ENCODE measurements at places on chromosomes 3 and 15. TPM values are rescaled to one million over a fixed set of nuclear protein-coding genes. Genes with fewer than 3 reads are reported as not detected.

GRCh38 chr3:11312166-11312565 is 40.0 kb downstream of the ATG7 start:
- no peak for DNase-seq

DNA sequence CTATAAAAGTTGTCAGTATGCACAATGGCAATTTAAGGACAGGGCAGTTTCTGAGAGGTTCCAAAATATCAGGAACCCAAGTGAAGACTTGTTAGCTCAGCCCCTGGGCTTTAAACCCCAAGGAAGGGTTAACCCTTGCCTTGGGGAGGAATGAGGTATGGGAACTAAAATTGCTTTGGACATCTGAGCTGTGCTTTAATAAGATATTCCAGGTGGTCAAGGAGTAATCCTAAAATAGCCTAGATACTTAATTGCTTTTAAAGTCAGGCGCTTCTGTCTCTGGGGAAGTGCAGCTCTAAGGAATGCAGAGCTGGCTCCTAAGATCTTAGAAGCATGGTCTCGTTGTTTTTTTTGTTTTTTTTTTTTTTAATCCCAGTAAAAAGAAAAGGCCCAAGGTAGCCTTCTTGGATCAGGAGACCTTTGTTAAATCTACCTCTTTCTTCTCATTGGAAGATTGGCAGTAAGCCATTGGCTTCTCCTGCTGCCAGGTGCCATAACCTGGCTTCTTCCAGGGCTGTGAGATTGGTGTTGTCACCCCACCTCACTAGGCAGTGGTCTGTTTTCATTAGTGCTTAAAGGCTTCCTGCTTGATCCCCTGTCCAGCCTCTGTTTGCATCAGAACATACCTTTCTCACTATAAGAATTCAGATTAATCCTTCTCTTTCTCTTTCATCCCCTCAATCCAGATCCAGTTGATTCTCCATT is 24.5 kb downstream of the ARID3B start:
- no peak for DNase-seq

- DNase-seq: peak; percentile 47
Observed at GRCh38 chr3:49313896-49314688, 25.8 kb downstream of the USP4 start.

- no peak for DNase-seq
Observed at GRCh38 chr3:49161808-49162530, 4.2 kb downstream of the CCDC71 start.

GRCh38 chr3:196177567-196177966 is 33.6 kb downstream of the ZDHHC19 start:
- no peak for DNase-seq

- DNase-seq: no peak
Observed at GRCh38 chr3:127590282-127590592, 296 bp downstream of the TPRA1 start.

- no peak for DNase-seq
Observed at GRCh38 chr15:63597038-63597790, at the start of gene FBXL22. Gene FBXL22 (plus strand): TSS chr15:63597387. CDS start chr15:63597393, 6 bp downstream.

DNA sequence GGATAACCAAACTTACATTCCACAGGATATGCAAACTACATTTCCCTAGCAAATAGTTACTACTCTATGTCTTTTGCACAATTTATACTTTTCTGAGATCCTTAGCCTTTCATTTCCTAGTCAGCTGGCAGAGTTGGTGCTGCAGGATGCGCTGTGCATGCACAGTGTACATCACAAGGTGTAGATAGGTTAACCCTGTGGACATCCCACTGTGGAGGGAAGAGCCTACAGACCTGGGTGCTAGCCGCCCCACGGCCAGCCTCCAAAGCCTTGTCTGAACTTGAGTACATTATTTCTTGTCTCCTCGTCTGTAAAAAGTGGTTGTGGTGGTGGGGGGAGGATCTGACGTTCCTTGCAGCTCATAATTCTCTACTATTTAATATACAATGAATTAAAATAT is 3.5 kb downstream of the TNFSF10 start:
- DNase-seq: no peak

DNA sequence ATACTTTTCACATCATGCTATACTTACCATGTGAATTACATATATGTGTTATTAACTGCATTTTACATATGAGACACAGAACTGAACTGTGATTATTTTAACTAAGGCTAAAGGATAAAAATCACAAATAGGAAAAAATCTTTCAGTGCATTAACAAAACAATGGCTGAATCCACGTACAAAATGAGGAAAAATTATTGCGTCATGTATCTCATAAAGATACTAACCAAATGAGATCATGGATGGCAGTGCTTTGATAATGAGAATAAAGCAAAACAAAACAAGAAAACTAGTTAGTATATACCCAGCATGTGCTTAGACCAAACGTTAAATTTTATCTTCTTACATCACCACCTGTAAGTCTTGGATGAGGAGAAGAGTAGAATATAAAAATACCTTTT is 66.0 kb downstream of the SCAPER start:
- no peak for DNase-seq

- DNase-seq: no peak
Observed at GRCh38 chr3:121482660-121483059, 63.1 kb downstream of the POLQ start.

DNA sequence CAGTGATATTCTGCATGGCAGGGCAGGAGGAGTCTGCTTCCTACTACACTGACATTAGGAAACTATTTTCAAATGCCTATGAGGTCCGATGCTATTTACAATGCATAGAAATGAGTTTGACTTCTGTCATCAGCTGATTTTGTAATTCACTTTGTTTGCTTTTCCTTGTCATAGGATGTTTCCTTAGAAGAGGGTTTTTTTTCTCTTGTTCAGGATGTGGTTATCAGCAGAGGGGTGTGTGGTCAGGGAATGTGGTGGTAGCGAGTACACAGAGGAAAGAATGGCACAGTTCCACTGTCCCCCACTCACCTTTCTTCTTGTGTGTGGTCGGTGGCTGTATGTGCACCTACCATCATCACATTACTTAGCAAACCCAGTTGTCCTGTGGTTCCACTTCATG is 231.5 kb downstream of the LRTM1 start:
- DNase-seq: no peak

GRCh38 chr15:40990789-40991188 is 37.5 kb downstream of the CHAC1 start:
- DNase-seq: no peak

GRCh38 chr3:101925564-101925963 is 76.2 kb downstream of the NFKBIZ start:
- DNase-seq: no peak

- DNase-seq: no peak
Observed at GRCh38 chr3:31009881-31010280, 115.4 kb upstream of the GADL1 start.

DNA sequence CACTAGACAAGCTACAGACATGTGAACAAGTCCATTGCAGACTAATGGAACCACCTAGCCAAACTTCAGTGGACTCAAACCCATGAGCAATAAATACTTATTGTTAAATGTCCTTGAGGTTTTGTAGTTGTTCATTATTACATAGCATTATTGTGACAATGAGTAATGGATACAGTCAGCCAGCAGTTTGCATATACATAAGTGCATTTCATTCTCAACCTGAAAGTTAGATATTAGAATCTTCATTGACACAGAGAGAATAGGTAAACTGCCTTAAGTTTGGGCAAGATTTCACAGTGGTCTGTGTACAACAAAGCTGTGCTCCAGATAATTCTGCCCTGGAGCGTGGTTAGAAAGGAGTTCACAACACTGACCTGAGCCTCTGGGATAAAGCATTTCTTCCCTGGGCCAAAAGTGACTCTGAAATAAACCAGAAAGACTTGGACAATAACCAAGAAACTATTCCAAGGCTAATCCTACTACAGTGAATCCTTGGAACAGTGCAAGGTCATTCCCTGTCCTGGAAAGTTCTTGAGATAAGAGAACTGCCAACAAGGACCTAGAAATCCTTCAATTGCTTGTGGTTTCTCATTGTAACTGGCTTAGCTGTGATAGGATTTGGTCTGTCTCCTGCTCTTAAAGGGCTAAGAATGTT is 225.5 kb upstream of the STT3B start:
- no peak for DNase-seq

GRCh38 chr3:13891017-13891392 is 11.1 kb upstream of the WNT7A start:
- DNase-seq: no peak

GRCh38 chr3:156635973-156636372 is 38.4 kb upstream of the TIPARP start:
- DNase-seq: no peak

- no peak for DNase-seq
Observed at GRCh38 chr15:90810354-90810753, 58.0 kb upstream of the FURIN start.

DNA sequence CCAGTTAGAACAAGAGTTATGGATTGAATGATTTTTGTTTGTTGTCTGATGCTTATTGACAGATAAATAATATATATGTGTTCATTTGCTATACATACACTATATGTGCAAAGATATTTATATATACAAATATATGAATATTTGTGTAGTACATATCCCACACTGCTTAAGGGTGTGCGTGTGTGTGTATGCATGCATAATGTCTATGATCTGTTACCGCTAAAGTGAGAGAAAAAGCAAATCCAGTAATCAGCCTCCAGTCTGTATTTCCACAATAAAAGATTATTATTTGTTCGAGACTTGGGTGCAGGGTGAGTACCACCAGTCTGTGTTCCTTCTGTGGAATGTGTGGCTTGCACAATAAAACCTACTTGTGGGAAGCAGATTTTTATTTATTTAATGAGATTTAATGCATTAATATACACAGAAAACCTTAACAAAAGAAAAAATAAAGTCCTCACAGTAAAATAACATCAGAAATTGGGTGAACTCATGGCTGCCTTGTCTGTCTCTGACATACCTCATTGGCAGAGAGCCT is 366.0 kb upstream of the TBL1XR1 start:
- no peak for DNase-seq

DNA sequence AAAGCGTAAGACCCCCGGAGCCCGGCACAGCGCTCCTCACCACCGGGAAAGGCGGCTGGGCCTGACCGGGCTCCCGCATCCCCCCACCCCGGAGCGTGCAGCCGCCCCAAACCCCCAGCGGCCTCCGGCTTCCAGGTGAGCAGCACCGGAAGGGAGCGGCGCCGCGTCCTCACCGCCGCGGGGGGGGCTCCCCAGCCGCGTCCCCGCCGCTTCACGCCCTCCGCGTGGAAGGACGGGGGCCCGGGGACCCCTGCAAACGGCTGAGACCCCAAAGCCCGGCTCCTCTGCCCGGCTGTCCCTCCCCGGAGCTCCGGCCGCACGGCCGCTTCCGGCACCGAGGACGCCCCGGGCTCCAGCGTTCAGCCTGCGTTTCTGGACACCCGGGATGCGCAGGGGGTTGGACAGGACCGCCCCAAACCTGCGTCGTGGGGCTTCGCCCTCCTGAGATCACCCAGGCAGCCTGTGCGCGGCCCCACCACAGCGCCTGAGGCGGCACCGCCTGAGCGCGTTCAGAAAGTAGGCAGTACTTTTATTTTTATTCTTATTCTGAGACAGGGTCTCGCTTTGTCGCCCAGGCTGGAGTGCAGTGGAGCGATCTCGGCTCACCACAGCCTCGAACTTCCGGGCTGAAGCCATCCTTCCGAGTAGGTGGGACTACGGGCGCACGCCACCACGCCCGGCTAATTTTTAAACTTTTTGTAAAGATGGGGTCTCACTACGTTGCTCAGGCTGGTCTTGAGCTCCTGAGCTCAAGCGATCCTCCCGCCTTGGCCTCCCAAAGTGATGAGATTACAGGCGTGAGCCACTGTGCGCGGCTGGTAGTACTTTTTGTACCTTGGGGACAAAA is 51.6 kb upstream of the BLM start:
- DNase-seq: peak; percentile 74

GRCh38 chr15:88307344-88307743 is 50.8 kb upstream of the NTRK3 start:
- DNase-seq: no peak

DNA sequence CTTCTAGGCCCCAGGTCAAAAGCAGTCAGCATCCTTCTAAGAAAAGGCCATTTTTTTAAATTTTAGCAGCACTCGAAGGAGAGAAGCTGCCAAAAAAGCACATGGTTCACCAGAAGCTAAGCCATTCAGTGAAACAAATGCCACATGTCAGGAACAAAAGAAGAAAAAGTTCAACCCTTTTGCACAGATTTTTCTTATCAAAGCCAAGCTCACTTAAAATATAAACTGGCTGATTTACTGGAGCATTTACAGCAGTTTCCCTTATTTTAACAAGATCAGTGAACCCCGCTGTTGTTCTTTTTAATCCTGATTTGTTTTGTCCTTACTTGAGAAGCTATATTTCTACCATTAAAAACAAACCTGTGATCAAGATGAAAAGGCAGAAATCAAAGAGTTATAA is 46.5 kb upstream of the SYNPR start:
- DNase-seq: no peak

DNA sequence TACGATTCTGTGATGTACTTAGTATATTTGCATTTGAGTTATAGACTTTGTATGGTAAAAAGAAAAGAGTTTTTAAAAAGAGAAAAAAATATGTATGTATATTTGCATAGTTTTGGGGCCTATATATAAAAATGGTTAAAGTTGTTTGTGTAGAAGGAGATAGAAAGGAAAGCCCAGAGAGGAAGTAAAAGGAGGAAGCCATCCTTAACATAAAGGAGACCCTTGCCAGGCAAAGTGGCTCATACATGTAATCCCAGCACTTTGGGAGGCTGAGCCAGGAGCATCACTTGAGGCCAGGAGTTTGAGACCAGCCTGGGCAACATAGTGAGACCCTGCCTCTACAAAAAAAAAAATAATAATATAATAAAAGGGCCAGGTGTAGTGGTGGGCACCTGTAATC is 8.4 kb downstream of the SNAP23 start:
- DNase-seq: no peak

- DNase-seq: no peak
Observed at GRCh38 chr3:189372243-189372642, 200.5 kb downstream of the TPRG1 start.

- no peak for DNase-seq
Observed at GRCh38 chr15:45414215-45414885, 36.0 kb upstream of the GATM start.

- no peak for DNase-seq
Observed at GRCh38 chr15:26126070-26126469, 262.9 kb upstream of the ATP10A start.

The LIPC gene
- not detected for total RNA-seq

The CFAP91 gene
- total RNA-seq: 1.3 TPM

The COMMD2 gene
- total RNA-seq: 34.6 TPM

The DZIP1L gene
- not detected for total RNA-seq

The ARL13B gene
- total RNA-seq: 8.9 TPM

The SEMA3F gene
- total RNA-seq: 0.45 TPM

The KY gene
- not detected for total RNA-seq

The ATP2B2 gene
- total RNA-seq: not detected

The SNRPA1 gene
- 117 TPM for total RNA-seq

The ZBTB20 gene
- 4.2 TPM for total RNA-seq

The GP5 gene
- not detected for total RNA-seq

The ZNF660 gene
- total RNA-seq: 2.4 TPM

The EXOG gene
- total RNA-seq: 16.9 TPM
